GOT3 (cell line): ENCODE measurements at places on chromosomes 4 and X.

- DNase-seq, result no peak
These were observed 69.9 kb downstream of the AMELX start for GRCh38 chrX:11363069-11363594.

DNA sequence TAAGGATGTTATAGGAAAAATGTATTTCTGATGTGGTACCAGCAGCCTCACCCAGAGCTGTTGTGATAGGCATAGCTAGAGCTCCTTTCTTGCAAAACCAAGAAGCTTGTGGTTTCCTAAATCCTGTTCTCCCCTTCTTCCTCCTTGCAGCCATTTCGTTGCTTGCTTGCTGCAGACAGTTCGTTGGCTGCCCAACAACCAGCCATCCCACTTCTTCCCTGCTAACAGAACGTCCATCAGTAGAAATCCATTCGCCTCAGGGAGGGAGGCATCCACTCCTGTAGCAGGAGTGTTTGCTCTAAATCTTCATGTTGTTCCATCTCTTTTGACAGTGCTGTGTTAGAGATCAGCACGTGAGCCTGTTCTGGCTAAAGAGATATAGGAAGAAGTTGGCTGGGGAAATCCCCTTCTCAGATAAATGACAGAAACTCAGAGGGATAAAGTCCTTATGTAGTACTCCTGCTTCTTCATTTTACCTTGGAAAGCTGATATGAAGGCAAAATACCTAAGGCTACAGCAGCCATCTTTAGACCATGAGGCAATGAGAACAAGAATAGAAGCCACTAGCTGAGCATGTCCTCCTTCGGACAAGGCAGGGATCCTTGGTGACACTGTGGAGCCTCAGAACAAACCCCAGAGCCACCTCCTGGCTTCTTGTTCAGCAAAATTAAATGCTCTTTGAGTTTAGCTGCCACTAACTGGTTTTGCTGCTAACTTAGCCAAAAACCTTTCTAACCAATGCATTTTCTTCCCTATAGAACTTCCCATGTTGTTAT, 68.4 kb upstream of the RELL1 start:
- DNase-seq, result no peak

DNA sequence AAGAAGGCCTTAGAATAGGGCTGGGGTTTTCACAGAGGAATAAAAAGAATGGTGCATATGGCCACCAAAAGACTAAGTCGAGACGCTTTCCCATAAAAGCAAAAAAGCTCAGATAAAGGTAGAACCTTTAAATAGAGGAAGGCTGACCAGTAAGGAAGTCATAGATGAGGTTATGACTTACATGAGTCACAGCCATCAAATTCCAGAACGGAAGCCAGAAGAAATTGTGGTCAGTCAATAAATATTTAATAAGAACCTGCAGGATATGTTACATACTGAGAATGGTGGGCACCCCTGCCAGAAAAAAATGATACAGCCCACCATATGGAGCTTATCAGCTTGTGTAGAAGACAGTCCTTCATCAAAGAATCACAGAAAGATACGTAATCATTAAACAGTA, 120.1 kb downstream of the MANBA start:
- DNase-seq, result no peak

- no peak for DNase-seq
These were observed 3.0 kb upstream of the PHOX2B start for GRCh38 chr4:41751449-41752061.

DNA sequence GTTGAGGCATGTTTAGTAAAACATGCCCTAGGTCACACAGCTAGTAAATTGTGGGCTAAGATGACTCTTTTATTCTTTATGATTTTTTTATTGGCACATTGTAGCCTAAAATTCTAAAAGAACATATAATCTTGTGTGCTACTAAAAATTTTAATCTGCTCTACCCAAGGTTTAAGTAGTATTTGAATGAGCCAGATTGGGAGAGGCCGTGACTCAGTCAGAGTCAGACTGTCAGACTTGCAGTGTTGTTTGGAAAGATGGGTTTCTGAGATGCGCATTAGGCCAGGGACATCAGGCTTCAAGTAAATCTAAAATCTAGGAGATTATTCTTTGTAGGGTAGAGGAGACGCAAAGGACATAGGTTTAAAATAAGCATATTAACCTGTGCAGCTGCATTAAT, 30.7 kb upstream of the TMPRSS11E start:
- no peak for DNase-seq

DNA sequence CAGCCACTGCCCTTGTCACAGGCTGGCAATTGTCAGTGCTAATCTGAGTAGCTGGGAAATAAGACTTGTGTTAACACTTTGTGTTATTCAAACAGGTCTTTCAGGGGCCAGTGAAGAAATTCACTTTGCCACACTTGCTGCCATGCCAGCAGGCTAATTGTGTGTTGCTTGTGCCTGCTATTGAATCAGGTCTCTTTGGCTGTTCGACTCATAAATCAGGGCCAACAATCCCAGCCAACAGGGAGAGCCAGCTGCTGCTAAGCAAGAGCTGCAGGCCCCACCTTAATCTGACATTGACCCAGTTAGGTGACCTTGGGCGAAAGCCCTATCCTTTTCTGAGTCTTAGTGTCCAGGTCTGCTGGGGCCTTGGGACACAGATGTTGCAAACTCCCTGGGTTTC, 28.1 kb upstream of the MAMLD1 start:
- DNase-seq, result no peak

- no peak for DNase-seq
These were observed 90.9 kb downstream of the HNRNPD start for GRCh38 chr4:82282875-82283274.

DNA sequence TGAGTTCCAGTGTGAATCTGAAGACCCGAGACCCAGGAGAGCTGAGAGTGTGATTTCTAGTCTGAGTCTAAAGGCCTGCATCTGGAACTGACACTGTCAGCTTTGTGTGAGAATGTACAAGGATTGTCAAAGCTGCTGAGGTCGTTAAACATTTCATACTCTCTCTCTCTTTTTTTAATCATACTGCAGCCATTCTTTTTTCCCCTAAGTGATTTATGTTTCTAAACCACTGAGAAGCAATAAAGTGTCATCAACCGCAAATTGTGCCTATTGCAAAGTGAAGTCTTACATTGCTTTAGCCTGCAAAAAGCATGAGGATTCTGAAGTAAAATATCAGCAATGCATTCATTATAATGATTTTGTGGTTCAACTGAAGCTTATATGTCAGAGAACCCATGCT, 106.0 kb downstream of the ASMT start:
- no peak for DNase-seq
